ENCODE measurements at places on chromosomes 4 and X. TPM values are rescaled to one million over a fixed set of nuclear protein-coding genes. Genes with fewer than 3 reads are reported as not detected.

The NSG1 gene
- 31.1 TPM for total RNA-seq

The NHS gene
- 5.2 TPM for total RNA-seq

The PPP2R2C gene
- 7.2 TPM for total RNA-seq

The IL1RAPL1 gene
- total RNA-seq: 2.9 TPM

The GRIA2 gene
- total RNA-seq: not detected

The GIMD1 gene
- total RNA-seq: not detected

- DNase-seq: peak; percentile 6
Observed at GRCh38 chrX:151081016-151081415, 95.4 kb upstream of the GPR50 start.

GRCh38 chr4:1684506-1685234 is 557 bp upstream of the FAM53A start:
- DNase-seq: peak; percentile 72

DNA sequence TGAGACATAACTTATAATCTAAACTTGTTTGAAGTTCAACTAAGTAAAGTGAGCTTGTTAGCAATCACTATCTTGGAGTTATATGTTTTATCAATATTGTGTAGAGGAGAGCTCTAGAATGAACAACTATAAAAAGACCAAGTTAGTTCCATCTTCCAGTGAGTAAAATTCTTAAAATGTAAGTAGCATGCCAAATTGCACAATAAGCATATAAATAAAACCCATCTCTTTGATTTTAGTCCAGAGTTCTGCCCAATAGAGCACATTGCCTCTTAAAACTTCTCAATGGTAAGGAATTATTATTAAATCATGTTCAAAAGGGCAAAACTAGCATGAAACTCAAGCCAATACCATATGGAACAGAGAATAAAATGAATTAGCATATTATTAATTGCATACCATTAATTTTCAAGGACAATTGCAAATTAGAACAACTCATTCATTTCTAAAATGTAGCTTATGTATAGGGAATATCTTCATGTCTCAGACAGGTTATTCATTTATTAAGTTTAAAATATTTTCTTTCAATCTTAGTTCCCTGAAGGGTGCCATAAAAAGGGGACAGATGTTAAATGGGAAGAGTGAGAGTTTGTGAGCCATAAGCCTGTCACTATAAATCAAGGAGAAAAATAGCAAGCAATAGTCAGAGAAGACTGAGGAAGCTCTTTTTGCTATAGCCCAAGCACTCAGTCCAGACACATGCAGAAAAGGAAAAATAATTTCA is 507.6 kb downstream of the CENPC start:
- no peak for DNase-seq

GRCh38 chr4:95694411-95694810 is 145.5 kb upstream of the PDHA2 start:
- DNase-seq: no peak

- no peak for DNase-seq
Observed at GRCh38 chr4:120858776-120859175, 63.8 kb downstream of the PRDM5 start.

DNA sequence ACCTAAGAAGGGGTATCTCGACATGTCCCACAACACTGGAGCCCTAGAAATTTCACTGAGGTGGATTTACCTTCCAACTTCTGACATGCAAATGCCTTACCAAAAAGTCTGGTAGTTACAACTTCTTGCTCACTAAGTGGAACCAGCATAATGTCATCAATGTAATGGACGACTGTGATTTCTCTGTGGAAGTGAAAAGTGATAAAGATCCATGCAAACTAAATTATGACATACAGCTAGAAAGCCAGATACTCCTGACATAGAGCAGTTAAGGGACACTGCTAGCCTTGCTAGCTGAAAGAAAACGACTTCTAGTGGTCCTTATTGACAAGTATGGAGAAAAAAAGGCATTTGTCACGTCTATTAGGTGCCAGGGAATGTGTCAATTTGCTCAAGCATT is 191.1 kb downstream of the MAB21L2 start:
- DNase-seq: no peak

All from H7 (cell line).